Esophagus squamous epithelium (tissue), 5 donors: ENCODE measurements at places on chromosomes 2 and 18.

- no peak for DNase-seq
Observed at GRCh38 chr2:235639885-235640284, 146.0 kb downstream of the AGAP1 start.

DNA sequence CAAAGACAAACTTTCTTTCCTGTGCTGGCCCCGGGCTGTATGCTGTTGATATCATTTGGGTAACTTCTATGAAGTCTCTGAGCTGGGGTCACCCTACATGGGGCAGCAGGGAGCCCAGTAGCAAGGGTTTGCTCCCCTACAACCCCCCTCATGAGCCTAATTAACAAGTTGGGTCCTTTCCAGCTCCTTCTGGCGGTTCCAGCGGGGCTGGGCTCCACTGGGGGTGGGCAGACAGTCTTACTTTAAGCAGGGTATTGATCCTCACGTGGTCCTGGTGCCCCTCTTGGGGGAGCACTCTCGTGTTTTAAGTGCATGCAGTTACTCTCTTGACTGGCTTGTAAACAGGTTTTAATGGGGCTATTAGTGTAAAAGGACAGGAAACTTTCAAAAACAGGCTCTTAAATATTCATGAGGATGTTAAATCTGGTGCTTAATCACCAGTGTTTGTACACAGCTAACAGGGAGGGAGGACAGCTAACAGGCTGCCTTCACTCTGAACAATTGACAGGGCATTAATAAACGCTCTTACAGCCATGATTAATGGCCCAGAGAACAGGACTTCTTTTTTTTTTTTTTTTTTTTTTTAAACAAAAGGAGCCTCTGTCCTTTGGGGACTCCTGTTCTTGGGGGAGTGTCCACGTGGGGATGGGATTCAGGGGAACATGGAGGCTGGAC lies 36.6 kb upstream of the SKOR2 start:
- DNase-seq: no peak

GRCh38 chr2:233275223-233275622 lies 23.8 kb downstream of the ATG16L1 start:
- DNase-seq: no peak

GRCh38 chr2:150129921-150130575 lies 357.4 kb downstream of the RND3 start:
- DNase-seq: no peak

- no peak for DNase-seq
Observed at GRCh38 chr2:67268797-67269196, 128.3 kb upstream of the ETAA1 start.

DNA sequence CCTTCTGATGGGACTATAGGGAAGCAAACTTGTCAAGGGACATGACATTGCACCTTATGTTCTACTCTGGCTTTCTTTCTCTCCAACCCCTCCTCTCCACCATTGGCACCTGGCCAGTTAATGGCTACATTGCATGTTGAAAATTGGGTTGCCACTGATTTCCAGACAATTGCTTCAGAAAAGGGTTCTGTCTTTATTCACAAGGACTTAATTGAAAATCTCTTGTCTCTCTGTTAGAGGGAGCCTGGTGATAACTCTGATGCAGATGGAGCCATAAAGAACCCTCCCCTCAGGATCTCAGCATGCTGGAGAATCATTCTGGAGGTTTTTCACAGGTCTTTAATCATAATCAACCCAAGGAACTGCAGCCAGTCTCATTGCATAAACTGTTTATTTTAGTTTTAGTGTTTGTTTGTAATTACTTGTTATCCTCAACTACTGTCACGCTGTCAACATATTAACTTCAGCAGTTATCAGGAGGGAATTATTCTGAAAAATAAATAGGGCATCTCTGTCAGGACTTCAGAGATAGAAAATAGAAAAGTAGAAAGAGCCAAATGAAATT lies 316.8 kb downstream of the RIT2 start:
- no peak for DNase-seq

DNA sequence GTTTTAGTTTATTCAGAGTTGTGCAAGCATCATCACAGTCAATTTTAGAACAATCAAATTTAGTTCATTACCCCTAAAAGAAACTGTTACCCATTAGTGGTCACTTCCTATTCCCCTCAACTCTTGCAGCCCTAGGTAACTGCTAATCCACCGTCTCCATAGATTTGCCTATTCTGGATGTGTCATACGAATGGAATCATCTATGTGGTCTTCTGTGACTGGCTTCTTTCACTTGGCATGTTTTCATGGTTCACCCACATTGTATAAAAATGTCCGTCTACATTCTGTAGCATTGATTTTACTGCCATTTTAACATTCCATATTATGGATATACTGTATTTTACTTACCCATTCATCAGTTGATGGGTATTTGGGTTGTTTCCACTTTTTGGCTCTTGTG lies 5.3 kb upstream of the CEP68 start:
- no peak for DNase-seq

GRCh38 chr2:238287737-238288649 lies at the start of gene PER2:
Gene PER2 (minus strand): TSS chr2:238288610. CDS start chr2:238277936, 10,674 bp downstream.
- peak; percentile 44 for DNase-seq
